ENCODE measurements at places on chromosomes 7 and 10.

- no peak for DNase-seq
Observed at GRCh38 chr7:31123726-31124125, 71.6 kb downstream of the ADCYAP1R1 start.

GRCh38 chr10:69716711-69717560, 84.8 kb upstream of the COL13A1 start:
- DNase-seq = peak; percentile 1

DNA sequence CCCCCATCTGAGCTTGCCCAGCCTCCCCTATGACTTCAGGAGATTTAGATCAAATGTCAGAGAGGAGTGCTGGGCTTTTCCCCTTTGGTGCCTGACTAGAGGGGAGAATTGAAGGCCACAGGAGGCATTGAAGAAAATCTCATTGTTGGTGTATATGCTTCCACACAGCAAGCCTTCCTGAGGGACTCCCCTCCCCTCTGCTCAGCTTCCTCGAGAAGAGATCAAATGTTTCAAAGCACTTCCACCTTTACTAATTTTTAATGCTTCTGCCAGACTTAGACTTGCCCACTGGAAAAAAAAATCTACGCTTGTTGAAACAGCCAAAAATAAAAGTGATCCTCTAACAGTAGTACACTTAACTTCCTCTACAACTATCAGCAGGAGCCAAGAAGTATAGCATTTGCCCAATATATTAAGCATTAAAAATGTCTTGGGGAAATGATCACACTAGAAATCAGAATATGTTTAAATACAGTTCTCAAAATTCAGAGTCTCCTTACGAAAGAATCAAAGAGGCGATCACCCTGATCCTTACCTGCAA, 79.3 kb downstream of the FZD1 start:
- no peak for DNase-seq

DNA sequence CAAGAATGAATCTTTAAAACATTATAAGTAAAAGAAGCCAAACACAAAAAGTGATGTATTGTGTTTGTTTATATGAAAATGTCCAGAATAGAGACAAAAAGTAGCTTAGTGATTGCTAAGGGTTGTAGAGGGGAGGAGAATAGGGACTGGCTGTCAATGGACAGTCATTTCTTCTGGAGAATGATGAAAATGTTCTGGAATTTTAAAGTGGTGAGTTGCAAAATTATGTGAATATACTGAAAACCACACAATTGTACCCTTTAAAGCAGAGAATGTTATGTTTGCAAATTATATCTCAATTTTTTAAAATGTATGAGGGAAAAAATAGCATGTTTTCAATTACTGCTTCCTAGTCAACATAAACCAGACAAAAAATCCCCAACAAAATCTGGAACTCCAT, 174.2 kb downstream of the KMT2E start:
- no peak for DNase-seq

DNA sequence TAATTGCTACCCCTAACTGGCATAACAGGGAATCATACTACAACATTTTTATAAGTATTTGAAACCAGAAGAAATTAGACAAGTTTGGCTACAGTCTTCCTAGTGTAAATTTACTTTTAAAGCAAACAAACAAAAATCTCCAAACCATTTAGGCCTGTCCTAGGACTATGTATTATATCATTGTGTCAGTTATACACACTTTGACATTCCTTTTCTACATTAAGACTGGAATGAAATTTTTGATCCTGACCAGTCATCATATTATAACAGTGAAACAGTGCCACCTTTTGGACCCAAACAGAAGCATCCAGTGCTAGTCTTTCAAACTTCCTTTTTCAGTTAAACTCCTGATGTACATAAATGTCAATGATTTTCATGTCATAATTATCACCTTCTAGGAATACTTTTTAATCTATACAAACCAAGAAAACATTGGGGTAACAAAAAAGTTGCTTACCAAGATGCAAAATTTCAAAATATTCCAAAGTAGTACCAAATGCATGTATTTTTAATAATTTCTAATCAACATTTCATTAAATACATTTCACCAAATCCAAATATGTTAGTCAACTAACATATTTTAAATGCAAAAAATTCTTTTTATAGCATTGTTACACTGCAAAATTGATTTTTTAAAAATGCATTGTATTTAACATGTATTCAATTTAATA, 75.7 kb downstream of the IMMP2L start:
- DNase-seq = peak; percentile 17

DNA sequence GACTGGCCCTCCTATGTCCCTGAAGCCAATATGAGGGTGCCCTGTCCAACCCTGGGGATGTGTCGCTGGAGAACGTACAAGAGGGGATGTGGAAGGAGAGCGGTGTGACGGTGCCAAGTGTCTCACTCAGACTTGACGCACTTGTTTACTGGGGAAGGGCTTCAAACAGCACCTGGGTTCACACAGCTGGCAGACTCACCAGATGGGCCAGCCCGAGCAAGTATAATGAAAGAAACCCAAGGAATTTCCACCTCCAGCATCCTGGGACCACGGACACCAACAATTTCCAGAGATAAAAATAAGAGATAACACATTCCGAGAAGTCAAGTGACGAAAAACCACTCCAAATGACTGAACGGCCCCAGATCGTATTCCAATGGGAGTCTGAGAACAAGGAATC, 5.3 kb downstream of the ATP5MF start:
- DNase-seq = no peak

GRCh38 chr7:19982841-19983835, 209.7 kb upstream of the TMEM196 start:
- no peak for DNase-seq

GRCh38 chr10:100265821-100266485, 1.5 kb downstream of the CWF19L1 start:
- no peak for DNase-seq

GRCh38 chr10:110547139-110547761, 20.2 kb upstream of the SMC3 start:
- no peak for DNase-seq

- DNase-seq = peak; percentile 35
Observed at GRCh38 chr7:97555857-97556421, 175.9 kb upstream of the TAC1 start.

All from NCI-H2107 (cell line).